ENCODE measurements at places on chromosomes 5 and 9.
A peak's percentile ranks its signal among the peaks of the same experiment; 100 is the strongest.

- no peak for DNase-seq
Observed at GRCh38 chr9:14052359-14052758, 261.6 kb downstream of the NFIB start.

GRCh38 chr9:131503626-131504465 lies 1.1 kb downstream of the POMT1 start:
- peak; percentile 34 for DNase-seq

DNA sequence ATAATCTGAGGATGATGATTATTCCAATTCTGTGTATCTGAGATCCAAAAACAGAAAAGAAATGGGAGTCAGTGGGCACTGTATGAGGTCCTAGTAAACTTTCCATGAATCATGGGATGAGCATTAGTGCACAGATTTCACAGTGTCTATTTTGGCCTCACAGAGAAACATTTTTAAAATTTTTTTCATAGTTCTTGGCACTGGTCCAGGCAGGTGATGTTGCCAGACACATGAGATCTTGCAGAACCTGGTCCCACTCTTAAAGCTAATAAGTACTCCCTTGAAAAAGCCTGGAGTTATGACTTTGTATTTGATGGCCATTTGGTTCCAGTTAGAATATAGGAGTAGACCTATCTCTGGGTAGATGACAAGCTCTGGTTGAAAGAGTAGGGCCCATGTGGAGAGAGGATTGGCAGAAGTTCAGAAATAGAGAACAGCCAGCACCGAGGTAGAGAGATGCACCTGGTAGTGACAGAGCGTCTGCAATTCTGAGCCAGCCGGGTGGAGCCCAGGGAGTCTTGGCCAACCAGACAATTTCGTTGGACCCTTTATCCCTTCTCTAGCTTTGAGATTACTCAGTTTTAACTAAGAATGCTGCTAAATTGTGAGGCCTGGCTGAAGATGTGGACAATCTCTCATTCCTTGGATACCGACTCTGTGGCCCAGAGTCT lies 6.3 kb upstream of the TNFSF15 start:
- DNase-seq: no peak

- no peak for DNase-seq
Observed at GRCh38 chr5:170557314-170557713, 53.5 kb downstream of the KCNIP1 start.

DNA sequence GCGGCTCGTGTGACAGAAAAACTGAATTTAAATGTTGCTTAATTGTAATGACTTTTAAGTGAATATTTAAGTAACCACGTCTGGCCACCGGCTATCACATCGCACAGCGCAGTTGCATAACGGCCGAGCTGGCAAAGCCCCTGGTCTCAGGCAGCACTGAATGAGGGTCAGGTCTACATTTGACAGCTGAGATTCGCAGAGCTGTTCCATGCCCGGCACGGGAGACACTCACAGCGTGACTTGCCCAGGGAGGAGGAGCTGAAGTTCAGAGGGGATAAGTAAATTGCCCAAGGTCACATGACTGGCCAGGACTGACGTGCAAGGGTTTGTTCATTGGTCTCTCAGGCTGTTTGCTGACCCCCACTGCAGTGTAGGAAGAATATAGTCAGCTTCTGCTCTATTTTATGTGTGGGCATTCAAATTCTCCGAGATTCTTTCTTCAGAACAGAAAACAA lies 17.4 kb upstream of the COL5A1 start:
- DNase-seq: no peak

GRCh38 chr9:129005336-129005997 lies 22.7 kb downstream of the SH3GLB2 start:
- no peak for DNase-seq

- peak; percentile 68 for DNase-seq
Observed at GRCh38 chr5:59542851-59543820, 350.4 kb downstream of the PDE4D start.

DNA sequence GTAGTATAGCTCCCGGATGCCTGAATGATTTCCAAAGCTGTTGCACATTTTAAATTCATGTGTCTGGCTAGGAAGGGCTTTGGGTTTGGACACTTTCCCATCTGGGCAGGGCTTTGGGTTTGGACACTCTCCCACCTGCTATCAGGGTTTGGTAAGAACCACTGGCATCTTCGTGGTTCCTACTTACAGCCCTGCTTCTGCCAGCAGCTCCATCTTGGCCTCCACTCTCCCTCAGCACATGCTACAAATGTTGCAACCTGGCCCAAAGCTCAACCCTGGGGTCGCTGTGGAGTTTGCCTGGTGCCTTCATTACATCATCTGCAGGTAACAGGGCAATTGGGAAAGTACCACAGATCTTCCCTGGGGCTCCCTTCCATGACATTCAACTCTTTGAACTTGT lies 3.5 kb downstream of the TMCO6 start:
- DNase-seq: peak; percentile 61

DNA sequence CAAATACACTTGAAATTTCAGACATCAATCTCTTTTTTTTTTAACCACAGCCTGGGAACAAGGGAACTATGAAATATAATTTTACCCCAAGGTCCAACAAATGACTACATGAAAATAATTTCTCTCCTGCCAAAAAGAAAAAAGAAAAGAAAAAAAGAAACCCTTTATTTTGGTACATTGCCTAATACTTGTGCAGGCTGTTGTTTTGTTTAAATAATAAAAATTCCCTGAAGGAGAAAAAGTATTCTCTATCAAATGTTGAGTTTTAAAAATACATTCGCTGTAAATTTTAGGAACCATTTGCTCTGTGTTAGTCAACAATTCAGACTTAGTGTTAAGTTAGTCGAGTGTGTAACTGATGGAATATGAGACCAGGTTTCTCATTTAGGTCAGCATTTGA lies 155.4 kb downstream of the PRDM6 start:
- no peak for DNase-seq

All from iris pigment epithelial cell (primary cell).